ENCODE measurements at places on chromosomes 3 and 15.

GRCh38 chr3:121998611-121999473 is 23.2 kb downstream of the ILDR1 start:
- no peak for DNase-seq

DNA sequence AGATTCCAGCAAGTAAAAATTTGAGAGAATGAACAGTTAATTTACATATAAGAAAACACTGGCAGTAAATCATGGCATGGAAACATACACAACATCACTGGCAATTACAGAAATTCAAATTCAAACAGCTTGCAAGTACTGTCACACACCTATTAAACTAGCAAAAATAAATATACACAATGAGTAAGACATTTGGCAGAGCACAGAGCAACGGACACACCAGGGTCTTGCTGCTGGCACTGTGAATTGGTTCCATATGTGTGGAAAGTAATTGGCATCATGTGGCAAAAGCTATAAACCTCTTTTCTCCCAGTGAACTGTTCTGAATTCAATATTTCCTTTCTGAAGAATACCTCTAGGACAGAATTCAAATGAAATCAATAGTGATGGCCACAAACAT is 78.3 kb downstream of the LRRK1 start:
- peak; percentile 34 for DNase-seq

DNA sequence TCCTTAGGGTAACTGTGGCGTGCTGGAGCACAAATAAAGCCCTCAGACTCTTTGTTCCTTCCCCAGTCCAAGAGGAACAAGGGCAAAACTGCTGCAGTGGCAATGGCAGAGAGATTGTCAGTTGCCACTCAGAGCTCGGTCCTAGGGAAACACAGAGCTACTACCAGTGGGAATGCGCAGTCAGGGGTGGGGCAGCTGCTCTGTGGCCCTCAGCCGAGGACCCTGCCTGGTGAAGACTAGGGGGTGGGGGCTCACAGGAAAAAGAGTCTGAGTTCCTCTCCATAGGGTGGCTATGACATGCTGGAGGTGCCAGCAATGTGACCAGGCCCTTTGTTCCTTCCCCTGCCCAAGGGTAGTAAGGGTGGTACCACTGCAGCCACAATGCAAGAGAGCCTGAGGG is 43.8 kb downstream of the TMCO5A start:
- DNase-seq: no peak

DNA sequence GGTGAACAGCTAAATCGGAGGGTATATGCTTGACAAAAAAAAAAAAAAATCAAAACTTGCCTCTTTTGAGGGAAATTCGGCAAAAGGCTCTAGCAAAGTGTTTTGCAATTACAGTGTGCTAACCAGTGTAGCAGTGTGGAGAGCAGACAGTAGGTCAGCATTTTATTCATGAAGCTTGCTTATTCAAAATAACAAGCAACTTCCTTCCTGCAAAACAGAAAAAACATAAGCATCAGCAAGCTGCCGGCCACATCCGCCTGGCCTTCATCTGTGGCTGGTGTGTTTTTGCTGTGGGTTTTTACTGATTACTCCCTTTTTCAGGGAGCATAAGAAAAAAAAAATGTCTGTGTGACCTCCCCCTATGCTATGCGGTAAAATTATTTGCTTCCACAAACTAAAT is 434.1 kb downstream of the OCA2 start:
- no peak for DNase-seq

DNA sequence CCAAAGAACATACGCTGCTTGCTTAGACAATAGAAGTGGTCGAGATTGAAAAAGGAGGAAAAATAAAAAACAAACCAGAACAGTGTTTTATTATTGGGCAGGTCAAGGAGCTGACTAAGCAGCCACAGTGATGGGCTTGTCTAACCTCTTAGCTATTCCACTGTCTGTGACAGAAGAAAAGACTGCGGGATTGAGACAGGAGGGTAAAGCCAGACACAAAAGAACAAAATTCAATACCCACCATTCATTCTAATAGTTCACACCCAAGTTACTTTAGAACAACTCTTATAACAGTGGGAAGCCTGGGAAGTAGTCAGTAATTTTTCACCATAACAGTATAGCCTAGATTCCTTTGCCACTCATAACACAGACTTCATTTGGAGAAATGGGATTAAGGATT is 435.4 kb downstream of the MFSD1 start:
- DNase-seq: no peak

DNA sequence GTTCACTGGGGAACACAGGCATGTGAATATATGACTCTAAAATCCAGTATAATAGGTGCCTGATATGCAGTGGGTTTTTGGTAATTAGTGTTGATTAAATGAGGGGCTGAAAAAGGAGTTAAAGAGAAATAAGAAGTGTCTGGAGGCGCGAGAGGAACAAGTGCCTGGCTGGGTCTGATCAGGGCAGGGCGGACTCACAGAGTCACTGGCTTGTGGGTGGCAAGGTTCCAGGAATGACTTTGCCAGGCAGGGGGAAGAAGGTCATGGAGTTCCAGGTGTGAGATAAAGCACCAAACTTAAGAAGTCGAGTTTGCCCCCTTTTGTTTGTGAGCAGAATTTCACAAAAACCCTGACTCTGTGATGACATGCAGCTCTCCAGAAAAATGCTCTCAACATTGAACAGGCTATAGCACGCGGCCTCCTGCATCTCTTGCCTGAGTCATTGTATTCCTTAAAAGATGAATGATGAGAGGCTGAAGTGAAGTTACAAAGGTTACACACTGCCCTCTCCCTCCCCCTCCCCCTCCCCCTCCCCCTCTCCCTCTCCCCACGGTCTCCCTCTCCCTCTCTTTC is 63.0 kb upstream of the LMCD1 start:
- DNase-seq: no peak

DNA sequence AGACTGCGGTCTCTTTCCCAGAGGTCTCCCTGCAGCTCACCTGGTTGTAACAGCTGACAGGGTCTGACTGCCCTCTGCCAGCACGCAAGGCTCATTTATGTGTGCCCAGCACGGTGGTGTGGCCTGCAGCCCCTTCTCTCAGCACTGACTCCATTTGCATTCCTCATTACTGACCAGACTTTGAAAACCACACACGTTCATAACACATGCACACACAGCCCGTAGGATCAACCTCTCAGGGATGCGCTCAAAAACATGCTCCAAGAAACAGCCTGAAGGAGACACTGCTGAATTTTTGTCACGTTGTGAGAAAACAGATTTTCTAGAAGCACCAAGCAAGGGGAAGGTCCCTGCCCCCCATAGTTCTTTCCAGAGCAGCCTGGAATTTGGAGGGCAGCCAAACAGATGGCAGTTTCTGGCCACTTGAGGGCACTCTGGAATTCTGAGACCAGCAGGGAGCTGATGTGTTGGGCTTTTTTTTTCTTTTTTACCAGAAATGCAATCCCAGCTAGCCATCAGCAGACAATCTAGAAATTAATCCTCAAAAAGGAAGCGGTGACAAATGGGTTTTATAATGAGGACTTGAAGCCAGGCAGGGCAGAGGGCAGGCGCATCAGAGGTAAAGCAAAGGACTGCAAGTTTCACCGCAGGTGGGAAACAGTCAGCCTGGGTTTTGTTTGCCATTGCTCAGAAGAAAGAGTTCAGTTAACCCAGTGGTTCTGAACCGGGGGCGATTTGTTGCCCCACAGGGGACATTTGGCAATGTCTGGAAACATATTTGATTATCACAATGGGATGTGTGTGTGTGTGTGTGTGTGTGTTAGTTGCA is 170.5 kb upstream of the PROK2 start:
- peak; percentile 74 for DNase-seq

DNA sequence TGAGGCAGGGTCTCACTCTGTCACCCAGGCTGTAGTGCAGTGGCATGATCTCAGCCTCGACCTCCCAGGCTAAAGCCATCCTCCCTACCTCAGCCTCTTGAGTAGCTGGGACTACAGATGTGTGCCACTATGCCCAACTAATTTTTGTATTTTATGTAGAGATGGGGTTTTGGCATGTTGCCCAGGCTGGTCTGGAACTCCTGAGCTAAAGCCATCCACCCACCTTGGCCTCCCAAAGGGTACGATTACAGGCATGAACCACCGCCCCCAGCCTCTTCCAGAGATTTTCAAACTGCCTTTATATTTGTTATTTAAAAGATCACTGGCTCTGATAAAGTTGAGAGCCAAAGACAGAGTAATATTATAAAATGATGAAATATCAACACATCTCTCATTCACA is 37.3 kb downstream of the BSN start:
- no peak for DNase-seq

GRCh38 chr3:38101811-38102443 is 35.0 kb downstream of the ACAA1 start:
- no peak for DNase-seq

DNA sequence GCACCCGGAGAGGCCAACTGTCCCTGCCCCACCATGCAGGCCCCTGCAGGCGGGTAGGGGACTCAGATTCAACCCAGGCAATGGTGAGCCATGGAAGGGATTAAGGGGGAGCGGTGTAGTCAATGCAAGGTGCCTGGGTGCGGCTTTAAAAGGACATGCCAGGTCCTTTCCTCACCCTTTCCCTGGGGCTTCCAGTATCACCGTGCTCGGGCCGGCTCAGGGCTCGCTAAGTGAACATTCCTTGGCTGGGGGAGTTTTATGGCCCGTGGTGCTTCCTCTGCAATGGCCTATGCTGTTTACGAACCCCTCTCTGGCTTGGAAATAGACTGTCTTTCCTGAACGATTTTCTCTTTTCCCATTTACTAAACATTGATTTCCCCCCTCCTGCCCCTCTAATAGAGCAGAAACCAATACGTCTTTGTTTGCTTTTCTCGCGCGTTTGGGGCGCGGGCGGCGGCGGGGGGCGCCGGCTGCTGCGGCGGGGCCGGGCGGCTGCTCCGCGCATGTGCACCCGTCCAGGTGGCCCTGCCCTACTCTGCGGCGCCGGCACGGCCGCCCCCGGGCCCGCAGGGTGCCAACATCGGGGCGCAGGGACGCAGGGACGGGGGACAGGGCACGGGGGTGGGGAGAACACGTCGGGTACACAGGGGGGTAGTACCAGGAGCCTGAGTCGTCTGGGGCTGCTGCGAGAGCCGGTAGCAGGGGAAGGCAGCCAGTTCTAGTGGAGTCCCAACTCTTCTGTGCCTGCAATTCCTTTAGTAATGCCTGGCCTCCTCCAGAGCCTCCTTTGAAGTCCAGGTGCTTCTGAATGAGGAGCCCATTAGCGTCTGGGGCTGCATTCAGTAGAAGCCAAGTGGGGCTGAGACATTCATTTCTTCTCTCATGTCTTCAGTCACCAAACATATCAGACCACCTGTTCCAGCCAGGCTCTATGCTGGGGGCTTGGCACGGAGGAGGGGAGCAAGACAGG is 26.9 kb upstream of the CACNA2D2 start:
- DNase-seq: no peak

GRCh38 chr15:68930268-68931022 is at the start of gene SPESP1:
Gene SPESP1 (plus strand): TSS chr15:68930525. CDS start chr15:68930654, 129 bp downstream.
- DNase-seq: peak; percentile 76
